ENCODE measurements at places on chromosomes 6 and 20.

DNA sequence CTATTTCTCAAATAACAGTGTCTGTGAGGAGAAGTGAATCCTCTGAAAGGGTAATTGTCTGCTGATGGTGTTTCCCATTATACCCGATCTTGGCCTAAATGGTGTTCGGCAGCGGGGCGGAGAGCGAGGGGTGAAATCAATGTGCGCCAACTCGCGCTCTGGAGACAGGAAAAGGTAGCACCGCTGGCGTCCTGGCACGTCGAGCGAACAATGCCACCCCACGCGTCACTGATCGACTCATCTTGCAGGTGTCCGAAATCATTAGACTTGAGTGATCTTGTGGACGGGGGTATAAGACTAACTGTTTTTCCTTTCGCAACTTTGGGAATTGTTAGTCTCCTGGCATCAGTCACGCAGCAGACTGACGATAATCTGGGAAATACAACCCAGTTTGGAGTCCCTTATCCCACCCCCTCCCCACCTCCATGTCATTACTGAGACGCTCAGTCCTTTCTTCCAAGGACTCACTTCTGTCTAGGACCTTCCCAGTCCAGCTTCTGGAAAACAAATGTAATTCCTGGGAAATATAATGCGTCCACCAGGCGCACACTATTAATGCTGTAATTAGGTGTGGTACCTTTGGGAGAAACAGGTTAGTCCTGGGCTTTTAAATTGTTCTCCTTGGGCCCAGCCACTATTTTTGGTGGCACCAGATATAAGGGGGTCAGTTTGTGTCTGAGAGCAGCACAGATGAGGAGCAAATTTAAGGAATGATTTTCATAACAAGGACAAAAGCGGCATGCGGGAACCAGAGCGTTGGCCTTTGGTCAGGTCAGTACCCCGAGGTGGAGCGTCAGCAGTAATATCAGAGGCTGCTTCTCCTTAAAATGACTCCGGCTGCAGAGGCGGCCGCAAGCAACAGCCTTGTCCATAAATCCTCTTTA lies 2.3 kb downstream of the LINC00237 start:
- DNase-seq: no peak

DNA sequence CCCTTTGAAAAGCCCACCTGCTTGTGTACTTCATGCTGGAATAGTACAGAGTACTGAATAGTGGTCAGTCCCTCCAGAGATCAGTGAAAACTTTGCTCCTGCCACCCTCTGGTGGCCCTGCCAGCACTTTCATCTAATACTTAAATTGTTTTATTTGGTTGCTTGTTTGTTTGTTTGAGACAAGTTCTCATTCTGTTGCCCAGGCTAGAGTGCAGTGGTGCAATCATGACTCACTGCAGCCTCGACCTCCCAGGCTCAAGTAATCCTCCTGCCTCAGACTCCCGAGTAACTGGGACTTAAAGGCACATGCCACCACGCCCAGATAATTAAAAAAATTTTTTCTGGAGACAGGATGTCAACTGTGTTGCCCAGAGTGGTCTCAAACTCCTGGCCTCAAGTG lies 9.1 kb downstream of the FAM83D start:
- DNase-seq: no peak

- DNase-seq: no peak
Observed at GRCh38 chr6:133551847-133552341, 310.7 kb downstream of the EYA4 start.

DNA sequence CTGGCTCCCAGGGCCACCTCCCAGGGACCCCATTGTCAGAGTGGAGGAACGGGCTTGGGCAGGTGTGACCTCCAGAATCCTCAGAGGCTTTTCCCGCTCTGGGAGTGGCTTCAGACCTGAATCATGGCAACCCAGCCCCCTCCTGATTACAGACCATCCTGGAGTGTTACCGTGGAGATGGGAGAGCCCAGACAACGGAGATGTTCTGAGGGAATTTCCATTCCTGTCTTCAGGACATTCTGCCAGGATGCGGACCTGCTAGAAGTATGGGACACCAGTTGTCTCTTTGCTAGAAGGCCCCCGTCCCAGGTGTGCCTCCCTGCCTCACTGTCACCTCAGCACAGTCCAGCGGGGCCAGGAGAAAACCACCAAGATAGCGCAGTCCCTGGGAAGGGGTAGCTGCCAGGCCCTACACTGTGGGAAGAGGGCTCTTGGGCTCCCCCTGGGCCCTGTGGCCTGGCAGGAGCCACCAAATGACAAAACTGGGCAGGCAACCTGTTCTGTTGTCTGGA lies 109.9 kb downstream of the PSMB1 start:
- DNase-seq: no peak

DNA sequence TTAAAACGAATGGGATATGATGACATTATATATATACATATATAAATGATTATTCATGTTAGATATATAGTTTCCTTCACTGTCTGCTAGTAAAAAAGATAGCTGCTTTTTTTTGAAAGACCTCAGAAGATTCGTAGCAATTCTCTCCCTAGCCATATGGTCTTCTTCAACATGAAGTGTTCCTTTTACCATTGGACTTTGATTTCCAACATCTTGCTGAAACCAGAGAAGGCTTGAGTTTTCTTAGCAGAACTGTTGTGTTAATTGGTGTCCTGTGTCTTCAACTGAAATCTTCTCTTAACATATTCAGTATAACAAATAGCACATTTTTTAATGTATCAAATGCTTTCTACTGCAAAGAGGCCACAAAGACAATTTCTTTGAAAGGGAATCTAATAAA lies 55.3 kb downstream of the FNDC1 start:
- DNase-seq: no peak

GRCh38 chr6:2942914-2943563 lies 28.3 kb downstream of the SERPINB6 start:
- DNase-seq: peak; percentile 21

GRCh38 chr20:58851221-58851968 lies 693 bp upstream of the GNAS-AS1 start:
- DNase-seq: no peak

DNA sequence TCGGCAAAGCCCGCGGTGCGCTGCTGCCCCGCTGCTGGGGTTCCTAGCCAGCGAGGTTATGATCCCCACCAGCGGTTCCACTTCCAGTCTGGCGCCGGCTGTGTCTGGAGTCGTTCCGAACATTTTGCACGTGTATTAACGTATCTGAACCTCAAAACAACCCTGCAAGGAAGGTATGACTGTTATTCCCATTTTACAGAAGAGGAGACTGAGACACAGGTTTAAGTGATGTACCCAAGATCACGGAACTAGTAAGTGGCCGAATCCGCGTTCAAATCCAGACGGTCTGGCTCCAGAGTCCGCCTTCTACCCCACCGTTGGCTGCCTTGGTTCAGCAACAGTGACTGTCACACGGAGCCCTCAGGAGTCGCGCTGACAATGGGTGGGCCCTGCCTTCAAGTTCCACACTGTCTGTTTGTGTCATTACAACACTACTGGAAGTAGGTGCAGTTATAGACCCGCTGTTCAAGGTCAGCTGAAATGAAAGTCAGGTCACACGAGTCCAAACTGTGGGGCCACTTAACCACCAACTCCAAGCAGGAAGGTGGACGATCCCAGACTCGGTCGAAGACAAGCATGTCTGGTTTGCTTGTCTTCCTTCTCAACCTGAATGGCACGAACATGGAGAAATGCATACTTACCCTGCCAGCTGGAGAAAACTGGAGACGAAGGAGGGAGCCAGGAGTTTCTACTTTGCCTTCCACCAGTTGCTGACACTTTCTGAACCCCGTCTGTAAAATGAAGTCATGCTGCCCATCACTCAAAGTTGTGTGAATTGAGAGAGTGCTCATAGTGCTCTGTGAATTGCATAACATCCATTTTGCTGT lies 803 bp upstream of the SRXN1 start:
- no peak for DNase-seq

DNA sequence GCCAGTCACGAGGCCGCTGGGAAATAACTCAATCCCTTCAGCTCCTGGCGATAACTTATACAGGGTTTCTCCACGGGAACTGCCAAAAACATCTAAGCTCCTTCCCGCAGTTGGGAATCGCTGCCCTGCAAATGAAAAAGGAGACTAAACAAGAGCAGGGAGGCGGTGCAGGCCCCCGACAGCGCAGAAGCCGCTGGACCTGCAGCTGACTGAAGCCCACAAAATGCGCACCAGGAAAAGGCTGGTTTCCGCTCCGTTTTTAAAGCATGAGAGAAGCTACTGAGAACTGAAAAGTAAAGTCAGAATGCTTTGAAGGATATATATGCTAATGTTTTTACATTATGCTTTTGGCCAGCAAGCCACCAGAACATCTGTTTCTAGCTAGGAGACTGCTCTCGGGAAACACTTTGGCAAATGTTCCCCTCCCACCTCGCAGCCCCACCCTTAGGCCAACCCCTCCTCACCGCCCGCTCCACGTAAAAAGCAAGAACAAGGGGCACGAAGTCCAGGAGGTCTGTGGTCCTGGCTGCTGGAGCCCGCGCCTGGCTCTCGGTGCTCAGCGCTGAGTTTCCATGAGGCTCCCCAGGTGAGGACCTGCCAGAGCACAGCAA lies 90.5 kb downstream of the SOD2 start:
- no peak for DNase-seq

DNA sequence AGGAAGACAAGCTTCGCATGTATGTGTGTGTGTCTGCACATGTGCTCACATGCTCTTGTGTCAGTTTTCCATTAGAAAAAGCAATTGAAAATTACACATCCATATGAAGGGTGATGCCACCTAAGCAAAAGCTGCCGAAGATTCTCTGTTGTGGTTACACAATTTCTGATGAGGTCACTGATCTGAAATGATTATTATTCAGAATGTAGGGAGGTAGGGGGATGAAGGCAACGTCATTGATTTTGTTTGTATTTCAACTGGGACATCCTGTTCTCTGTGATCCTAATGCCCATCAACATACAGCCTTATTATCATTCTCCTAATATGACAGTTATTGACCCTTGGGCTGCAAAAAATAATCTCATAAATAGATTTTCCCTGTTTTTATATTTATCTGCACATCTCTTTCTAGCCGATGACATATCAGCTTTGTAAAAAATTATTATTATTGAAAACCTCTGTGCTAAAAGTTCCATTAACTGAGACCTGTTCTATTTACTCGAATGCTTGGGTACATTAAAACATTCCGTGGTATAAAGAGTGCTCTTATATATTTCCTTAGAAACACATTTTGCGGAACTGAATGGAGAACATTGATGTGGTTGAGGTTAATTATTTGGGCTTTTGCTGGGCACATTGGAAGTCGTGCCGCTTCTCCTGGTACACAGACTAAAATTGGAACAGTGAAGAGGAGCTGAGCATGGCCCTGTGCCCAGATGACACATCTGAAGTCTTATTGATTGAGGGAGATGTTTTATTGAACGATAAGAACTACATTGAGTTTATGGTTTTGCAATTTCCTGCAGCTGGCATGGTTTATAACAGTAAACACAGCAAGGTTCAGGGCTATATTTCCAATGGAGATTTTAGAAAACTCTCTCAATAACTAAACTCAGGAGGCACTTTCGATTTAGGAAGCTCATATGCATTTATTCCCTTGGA lies 51.3 kb downstream of the ZNF831 start:
- no peak for DNase-seq

- no peak for DNase-seq
Observed at GRCh38 chr6:158226655-158227512, 58.7 kb downstream of the GTF2H5 start.

DNA sequence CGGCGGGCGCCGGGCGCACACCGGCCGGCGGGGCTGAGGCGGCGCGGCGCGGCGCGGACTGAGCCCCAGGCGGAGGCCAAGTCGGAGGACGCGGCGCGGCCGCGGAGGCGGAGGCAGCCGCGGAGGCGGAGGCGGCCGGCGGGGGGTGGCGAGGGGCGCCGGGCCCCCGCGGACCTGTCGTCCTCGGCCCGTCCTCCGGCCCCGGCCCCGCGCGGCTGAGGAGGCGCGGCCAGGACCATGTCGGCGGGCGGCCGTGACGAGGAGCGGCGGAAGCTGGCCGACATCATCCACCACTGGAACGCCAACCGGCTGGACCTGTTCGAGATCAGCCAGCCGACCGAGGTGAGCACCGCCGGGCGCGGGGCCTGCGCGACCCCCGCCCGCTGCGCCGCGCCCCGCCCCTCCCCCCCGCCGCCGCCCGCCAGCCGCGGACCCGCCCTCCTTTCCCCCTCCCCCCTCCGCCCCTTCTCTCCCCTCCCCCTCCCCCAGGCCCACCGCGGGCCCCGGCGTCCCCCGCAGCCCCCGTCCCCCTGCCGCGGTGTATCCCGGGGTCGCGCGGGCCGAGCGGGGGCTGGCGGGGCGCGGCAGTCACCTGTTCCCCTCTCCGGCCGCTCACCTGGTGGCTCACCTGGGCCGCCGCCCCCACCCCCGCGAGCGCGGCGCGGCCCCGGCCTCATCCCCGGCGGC lies at the start of gene AFDN:
Gene AFDN, plus strand, starts transcription at position 16 of the 687 bp plus-strand sequence. Its CDS starts 222 bp downstream, at position 238.
- no peak for DNase-seq

DNA sequence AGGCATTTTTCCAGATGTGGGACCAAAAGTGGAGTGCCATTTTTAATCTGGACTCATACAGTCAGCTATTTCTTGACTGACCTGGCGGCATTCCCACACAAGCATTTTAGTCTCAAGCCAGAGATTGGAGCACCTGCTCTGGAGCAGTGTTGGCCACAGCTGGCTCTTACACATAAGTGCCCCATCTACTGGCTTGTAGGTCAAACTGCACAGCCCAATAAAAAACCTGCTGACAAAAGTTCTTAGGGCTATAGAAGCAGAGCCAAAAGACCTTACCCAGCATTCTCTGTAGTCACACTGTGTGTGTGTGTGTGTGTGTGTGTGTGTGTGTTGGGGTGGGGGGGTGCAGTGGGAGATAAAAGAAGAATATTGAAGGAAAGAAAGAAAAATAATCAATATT lies 38.6 kb upstream of the SENP6 start:
- DNase-seq: peak; percentile 20

DNA sequence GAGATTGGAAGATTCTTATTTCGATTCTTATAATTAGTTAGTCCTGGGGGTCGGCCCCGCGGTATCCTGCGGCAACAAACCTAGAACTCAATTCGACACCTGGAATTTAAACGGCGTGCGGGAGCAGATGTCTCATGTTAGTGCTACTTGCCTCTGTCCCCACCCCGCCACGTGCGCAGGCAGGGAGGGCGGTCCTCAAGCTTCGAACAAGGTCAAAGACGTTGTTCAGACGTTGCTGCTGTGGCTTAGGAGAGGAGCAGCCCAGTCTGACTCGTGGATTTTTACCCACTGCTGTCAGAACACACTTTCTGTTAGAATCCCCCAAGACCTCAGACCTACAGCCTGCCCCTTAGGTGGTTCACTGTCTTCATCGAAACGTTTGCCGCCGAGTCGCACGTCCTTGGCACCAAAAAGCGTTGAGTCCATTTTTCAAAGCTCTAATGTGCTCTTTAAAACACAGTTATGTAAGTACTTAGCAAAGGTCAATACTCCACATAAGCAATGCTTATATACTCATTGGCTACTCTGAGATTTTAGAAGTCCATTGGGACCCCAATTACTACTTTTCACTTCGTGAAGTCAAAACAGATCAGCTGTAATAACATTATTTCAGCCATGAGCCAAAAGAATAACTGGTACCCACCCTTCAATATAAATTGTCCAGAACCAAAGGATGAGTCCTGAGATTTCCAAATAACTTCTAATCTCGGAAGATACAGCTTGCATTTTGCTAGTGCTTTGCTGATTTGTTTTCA lies 2.7 kb upstream of the C6orf62 start:
- DNase-seq: no peak

- peak; percentile 47 for DNase-seq
Observed at GRCh38 chr6:110528101-110528929, 51.9 kb upstream of the SLC22A16 start.

Data from immature natural killer cell (primary cell).